ENCODE measurements at places on chromosomes 12 and 14.

GRCh38 chr12:1197264-1198018 is 206.4 kb downstream of the ERC1 start:
- peak; percentile 34 for DNase-seq

GRCh38 chr14:36430662-36431084 is 89.4 kb downstream of the NKX2-1 start:
- no peak for DNase-seq

- no peak for DNase-seq
Measured at GRCh38 chr12:77344651-77345050, 279.3 kb upstream of the E2F7 start.

DNA sequence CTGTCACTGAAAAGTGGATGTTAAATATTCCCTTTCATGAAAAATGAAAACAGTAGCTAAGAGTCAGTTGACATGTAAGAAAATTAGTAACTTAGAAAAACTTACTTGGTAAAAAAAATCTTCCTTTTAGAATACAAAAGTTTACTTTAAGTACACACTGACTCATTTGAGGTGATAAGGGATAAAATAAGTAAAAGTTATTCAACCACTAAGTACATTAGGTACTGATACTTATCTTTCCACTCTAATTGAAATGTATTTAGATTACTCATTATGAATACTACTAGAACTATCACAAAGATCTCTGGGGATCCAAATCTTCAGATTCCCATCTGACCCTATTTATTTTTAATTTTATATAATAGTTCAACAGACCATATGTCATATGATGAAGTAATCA is 12.2 kb downstream of the SYCP3 start:
- DNase-seq = no peak

GRCh38 chr12:32536000-32536345 is 136.6 kb downstream of the FGD4 start:
- no peak for DNase-seq

- DNase-seq = no peak
Measured at GRCh38 chr14:68479247-68479646, 313.6 kb downstream of the ZFP36L1 start.

- no peak for DNase-seq
Measured at GRCh38 chr14:90114554-90114953, 52.8 kb downstream of the KCNK13 start.

DNA sequence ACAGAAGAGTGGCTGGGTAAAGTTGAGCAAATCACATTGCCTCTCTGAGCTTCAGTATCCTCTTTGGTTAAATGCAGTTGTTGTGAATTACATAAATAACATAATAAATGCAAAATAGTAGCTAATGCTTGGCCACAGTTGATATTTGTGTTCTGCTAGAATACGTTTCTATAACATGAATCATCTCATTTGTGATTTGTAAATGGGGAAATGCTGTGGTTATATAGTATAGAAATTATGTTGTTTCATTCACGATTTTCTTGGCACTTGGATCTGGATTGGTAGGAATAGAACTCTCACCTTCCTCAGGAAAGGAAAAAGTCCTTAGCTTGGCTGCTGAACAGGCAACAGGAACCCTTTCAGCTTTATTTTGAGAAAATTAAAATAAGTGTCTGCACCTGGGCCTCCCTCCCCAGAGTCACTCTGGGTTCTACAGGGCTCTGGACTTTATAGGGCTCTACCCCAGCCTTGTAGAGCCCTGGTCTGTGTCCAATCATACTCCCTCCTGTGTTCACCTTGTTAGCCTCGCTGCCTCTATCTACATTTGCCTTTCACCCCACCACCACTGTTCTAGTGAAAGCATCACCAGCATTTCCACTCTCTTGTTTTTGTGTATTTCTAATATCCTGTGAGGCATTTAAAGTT is 107.7 kb upstream of the BCAT1 start:
- no peak for DNase-seq

GRCh38 chr14:38143170-38143569 is 64.5 kb upstream of the SSTR1 start:
- no peak for DNase-seq

GRCh38 chr14:74135426-74135825 is 50.7 kb downstream of the LIN52 start:
- no peak for DNase-seq

DNA sequence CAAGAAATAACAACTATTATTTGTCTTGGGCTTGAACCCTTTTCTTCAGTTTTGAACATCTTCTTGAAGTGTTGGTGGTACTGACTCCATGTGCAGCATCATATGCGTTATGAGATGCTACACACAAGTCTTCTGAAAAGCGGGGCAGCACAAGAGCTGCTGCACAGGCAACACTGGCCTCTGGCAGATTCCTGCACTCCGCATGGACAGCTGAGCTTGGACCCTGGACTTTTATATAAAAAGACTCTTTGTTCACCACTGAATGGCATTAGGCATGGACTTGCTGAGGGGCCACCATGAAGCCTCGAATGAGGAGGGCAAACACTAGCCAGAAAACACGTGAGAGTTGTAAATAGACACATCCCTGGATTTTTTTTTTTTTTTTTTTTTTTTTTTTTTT is 210.8 kb upstream of the NPAS3 start:
- DNase-seq = no peak

DNA sequence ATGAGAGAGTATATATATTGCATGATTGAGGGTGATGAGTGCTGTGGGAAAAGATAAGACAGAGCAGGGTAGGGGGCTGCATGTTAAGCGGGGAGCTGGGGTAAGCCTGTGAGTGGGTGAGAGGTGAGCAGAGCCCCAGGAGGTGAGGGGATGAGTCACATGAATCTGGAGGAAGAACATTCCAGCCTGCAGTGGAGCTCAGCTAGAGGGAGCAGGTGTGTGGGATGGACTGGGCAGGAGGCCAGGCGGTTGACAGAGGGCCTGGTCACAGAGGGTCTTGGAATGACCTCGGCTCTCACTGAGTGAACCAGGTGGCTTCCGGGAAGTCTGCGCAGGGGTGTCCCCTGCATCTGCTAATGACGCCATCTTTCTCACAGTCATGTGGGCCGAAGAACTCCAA is 44.4 kb downstream of the GIT2 start:
- DNase-seq = peak; percentile 74

DNA sequence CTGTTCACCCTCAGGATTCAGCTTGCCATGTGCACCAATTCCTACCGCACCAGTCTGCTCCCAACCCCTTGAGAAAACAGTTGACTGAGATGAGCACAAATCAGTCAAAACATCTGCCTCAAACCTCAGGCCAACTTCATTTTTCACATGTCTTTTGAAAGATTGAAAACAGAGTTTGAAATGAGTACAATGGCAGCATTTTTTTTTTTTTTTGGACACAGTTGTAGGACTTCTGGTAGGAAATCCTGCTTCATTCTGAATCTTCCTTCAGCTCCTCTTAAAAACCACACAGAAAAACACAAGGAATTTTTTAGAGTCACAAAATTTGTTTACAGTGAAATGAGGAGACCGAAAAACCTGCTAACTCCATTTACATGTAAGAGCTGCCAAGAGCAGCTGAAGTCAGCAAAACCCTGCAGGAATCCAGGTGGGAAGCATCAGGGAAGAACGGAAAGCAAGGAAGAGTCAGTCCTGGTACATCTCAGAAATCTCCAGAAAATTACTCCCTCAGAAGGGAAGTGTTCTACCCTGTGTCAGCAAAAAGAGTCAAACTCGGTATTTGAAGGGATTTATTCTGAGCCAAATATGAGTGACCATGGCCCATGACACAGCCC is 100.3 kb upstream of the TMTC1 start:
- DNase-seq = no peak

DNA sequence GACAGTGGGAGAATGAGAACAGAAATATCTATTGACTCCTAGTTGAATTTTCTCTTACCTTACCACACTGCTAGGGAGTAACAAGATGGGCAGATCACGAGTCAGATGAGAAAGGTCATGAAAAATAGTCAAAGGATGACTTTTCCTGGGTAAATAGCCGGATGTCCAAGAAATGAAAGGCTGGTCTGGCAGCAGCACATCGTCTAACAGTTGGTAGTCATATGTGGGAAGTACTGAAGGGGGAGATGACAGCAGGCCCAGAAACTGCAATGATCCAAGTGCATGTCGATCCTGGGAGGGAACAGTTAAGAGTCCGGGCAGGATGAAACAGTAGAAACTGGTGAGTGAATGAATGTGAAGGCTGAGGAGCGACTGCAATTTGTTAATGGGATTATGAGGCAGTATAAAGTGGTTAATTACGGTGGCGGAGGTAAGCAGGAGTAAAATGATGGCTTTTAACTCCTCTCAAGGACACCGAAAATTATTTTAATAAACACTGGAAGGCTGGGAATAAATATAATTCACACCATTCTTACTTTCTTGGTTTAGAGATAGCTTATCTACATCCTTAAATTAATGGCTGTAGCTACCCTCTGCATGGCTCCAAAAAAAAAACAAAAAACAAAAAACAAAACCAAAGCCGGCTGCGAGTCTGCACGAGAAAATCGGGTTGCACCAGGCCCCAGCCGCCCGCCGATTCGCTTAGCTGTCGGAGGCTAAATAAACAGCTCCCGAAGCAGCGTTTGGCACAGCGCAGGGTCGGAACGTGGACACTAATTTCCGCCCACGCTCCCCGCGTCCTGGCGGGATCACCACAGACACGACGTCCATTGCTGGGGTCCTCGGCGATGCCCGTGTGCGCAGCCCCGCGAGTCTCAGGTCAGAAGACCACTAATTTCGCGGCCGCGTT is 1.0 kb upstream of the ERC1 start:
- DNase-seq = peak; percentile 48

DNA sequence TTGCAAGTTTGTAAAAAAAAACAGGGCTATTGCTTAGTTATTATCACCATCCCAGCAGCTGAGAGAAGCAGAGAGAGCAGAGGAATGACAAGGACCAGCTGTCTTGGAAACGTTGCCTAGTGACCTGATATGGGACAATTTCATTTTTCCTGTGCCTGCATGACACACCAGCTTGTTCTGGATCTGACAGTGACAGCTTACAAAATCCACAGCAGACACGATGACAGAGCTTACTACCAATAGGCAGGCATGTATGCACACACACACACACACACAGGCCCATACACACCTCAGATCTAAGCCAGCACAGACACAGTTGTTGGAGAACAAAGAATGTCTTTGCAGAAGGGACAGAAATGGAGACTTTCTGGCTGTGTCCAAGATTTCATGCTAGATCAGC is 25.4 kb downstream of the HSPB8 start:
- DNase-seq = no peak

DNA sequence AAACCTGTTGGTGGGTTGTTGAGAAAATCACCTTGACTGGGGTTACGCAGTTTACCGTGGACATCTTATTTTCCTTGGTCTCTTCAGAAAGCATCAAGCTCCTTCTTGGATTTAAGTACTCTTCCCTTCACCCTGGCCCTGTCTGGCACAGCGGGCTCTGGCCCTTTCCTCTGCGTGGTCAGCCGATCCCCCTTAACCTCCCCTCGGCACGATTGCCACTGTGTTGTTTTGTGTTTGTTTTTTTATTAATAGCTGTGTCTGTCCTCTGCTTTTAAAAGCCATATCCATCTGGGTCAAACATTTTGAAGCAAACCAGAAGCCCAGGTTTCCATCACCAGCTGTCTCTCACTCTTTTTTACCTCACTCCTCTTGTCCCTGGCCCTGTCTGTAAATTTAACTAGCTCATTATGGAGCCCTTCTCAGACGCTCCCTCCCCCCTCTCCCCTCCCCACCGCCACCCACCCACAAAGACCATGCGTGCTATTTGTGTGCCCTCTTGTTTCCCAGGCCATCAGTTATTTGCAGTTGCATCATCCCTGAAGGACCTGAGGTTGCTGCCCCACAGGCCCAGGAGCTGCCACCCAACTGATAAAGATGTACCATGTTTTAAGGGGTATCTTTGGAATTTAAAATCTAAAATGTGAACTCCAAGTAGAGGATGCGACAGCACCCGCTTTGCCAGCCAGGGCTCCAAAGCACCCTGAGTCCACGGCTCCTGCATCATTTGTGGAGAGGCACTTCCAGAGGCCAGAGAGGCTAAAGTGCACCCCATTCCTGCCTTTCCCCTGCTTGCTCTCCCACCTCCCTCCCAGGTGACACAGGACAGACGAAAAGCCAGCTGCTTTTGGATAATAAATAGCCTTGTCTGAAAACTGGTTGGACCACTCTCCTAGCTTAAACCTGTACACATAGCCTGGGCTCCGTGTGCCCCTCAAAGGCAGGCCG is 3.9 kb downstream of the BCL11B start:
- DNase-seq = no peak

DNA sequence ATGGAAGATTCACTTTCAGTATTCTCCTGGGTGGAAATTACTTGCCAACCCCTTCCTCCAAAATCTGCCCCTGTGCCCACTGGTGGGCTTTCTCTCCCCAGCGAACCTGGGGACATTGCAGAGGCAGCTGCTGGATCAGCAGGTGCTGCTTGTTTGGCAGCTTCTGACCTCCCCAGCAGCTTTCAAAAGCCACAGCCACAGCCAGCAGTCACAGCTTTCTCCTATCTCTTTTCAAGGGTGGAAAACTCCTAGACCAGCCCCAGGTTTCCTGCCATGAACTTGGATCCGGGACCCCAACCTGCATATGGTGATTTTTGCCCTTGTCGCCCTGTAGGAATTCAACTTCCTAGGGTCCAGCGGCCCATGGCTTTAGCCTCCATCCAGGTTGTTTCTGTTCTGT is 330.8 kb downstream of the ADAMTS20 start:
- DNase-seq = no peak

GRCh38 chr14:34615507-34615906 is 14.4 kb downstream of the SNX6 start:
- DNase-seq = no peak

GRCh38 chr12:131054345-131055092 is 100.8 kb downstream of the ADGRD1 start:
- DNase-seq = no peak

GRCh38 chr12:88471331-88472045 is 108.8 kb downstream of the KITLG start:
- DNase-seq = peak; percentile 25

- DNase-seq = no peak
Measured at GRCh38 chr14:59150990-59151389, 37.5 kb upstream of the DAAM1 start.

DNA sequence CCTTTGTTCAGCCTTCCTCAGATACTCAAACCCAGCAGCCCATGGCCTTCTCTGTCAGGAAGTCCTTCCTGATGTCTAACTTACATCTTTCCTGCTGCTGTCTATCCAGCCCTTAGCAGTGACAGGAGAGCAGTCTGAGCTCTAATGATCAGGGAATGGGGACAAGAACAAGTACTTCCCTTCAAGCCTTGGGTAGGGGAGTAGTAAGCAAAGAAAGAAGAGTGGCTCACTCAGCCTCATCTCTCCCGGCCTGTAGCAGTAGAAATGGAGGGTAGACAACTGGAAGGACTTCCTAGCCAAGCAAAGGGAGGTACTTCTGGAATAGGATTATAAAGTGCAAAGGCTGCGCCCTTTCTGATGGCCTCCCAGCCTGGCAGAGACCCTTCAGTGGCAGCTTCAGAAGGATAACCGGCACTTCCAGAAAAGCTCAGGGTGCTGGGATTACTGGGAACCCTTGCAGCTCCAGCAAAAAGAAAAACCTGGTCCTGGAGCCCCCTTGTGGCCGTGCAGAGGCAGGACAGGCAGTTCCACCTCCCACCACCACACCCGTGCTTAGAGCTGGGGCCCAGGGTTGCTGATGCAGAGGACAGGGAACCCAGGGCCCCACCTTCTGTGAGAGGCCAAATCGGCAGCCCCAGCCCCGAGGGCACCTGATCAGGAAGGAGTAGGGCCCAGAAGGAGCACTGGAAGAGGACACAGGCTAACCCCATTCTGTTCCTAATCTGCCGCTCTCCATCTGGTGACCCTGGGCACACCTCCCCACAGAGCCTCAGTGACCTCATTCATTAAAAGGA is 12.4 kb upstream of the SMUG1 start:
- peak; percentile 73 for DNase-seq
